ENCODE measurements at places on chromosomes 11 and 22. TPM values are rescaled to one million over a fixed set of nuclear protein-coding genes. Genes with fewer than 3 reads are reported as not detected.

- peak; percentile 34 for DNase-seq
These were observed 2.9 kb downstream of the APOC3 start for GRCh38 chr11:116832350-116833290.

- peak; percentile 79 for DNase-seq
These were observed 10.7 kb downstream of the SMIM38 start for GRCh38 chr11:69166218-69167115.

DNA sequence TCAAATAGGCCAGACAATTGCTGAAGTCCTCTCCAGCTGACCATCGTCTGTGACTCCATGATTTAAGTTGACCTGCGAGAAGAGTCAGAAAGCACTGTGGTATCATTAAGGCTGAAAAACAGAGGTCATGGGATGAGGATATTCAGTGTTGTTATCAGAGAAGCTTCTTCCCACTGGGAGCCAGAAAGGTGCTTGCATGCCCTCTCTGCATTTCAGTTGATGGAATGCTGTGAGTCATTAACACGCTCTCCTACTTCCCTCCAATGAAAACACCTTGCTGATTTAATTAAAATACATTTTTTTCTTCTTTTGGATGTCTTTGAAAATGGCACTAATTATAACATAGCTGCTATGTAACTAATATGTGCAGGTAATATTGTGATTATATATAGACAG is 667.0 kb downstream of the NTM start:
- DNase-seq, result no peak

- DNase-seq, result no peak
These were observed 641 bp downstream of the APOC3 start for GRCh38 chr11:116830184-116830912.

DNA sequence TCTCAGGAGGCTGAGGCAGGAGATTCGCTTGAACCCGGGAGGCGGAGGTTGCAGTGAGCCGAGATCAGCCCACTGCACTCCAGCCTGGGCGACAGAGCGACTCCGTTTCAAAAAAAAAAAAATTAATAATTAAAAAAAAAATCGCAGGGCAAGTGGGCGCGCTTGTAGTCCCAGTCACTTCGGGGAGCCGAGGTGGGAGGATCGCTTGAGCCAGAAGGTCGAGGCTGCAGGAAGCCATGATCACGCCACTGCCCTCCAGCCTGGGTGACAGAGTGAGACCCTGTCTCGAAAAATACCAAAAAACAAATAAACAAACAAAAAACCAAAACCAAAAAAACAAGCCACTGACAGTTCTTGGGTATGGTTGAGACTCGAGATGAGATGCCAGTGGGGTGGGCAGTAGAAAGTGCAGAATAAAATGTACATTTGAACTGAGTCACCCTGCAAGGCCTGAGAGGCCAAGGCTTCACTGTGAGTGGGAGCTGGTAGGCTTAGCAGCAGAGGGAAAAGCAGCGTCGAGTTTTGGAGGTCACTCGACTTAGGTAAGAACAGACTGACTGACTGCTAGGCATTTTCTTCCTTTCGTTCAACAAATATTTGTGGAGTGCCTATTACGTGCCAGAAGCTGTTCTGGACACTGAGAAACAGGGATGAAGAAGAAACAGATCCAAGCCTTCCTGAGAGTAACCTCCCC is 635 bp upstream of the LDHA start:
- no peak for DNase-seq

- DNase-seq, result no peak
These were observed 92.5 kb downstream of the CEP164 start for GRCh38 chr11:117420143-117420485.

DNA sequence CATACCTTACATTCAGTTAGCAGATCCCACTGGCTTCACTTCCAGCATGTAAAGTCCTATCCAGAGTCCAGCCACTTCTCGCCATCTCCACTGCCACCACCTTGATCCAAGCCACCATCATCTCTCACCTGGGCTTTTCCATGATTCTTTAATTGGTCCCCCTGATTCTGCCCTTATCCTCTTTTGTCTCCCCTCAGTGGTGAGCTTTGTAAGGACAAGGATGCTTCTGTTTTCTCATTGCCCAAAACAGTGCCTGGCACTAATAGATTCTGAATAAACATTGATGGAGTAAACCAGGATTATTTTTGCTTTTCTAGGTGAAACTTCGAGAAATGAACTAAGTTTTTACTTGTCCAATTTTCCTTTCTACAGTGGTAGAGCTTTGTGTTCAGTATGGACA is 4.4 kb downstream of the POLA2 start:
- no peak for DNase-seq

- DNase-seq, result peak; percentile 32
These were observed 3.9 kb downstream of the SCGB1D1 start for GRCh38 chr11:62193952-62194351.

DNA sequence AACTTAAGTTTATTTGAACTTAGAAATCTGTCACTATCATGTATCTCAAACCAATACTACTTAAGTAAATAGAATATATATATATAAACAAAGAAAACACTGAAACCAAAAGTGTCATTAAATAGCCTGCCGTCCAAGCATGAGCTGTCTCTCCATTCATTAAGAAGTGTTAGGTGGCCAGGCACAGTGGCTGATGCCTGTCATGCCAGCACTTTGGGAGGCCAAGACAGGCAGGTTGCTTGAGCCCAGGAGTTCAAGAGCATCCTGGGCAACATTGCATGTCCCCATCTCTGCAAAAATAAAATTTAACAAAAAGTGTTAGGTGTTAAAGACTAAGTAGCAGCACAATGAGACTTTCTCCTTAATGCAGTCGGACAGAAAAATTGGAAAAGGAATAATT is 14.0 kb downstream of the CD6 start:
- DNase-seq, result no peak

DNA sequence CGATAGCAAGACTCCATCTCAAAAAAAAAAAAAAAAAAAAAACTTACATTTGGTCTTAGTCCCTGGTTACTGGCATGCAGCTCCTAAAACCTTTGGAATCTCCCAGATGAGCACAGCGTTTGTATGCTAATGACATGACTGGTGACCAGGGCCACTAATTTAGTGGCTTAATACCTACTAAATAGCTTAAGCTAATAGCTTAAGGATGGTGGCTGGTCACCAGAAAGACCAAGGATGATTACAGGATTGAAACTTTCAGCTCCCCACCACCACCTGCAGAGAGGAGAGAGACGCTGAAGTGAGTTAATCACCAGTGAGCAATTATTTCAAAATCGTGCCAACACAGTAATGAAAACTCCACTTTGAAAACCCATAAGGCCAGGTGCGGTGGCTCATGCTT is 37.1 kb downstream of the DENND5A start:
- DNase-seq, result no peak

DNA sequence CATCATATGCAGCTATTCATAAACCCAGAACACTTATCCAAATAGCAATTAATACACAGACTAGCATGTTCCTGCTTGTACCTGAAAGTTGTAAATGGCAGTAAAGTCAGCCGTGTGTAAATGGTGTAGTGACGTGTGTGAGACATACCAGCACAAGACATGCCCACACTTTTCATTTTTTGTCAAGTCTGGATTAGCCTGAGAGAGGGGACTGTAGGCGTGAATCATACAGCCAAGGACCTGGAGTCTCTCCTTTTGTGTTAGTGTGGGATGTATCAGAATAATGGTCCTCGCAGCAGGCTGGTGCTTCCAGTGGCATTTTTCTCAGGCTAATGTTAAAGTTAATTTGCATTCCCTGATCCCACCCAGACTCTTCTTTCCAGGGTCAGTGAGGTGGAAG is 116.8 kb upstream of the BMAL1 start:
- no peak for DNase-seq

- no peak for DNase-seq
These were observed 6.1 kb downstream of the MUC5B start for GRCh38 chr11:1228921-1229451.

DNA sequence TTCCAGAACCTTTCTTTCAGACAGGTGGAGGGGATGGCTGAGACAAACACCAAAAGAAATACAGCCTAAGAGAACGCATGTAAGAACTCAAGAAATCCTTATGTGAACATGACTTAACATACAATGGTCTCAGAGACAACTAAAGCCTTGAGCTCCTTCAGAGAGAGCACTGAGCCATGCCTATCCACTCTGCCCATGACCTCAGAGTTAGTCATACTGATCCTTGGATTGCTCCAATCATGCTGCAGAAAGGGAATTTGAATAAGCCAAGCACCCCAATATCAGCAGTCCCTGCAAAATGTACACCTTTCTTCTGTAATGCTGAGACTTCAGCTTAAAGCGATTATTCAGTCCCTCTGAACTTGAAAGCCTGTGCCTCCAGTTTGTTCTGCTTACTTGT is 43.2 kb upstream of the CHKA start:
- peak; percentile 72 for DNase-seq

- no peak for DNase-seq
These were observed 21.4 kb downstream of the XRRA1 start for GRCh38 chr11:74927496-74927895.

DNA sequence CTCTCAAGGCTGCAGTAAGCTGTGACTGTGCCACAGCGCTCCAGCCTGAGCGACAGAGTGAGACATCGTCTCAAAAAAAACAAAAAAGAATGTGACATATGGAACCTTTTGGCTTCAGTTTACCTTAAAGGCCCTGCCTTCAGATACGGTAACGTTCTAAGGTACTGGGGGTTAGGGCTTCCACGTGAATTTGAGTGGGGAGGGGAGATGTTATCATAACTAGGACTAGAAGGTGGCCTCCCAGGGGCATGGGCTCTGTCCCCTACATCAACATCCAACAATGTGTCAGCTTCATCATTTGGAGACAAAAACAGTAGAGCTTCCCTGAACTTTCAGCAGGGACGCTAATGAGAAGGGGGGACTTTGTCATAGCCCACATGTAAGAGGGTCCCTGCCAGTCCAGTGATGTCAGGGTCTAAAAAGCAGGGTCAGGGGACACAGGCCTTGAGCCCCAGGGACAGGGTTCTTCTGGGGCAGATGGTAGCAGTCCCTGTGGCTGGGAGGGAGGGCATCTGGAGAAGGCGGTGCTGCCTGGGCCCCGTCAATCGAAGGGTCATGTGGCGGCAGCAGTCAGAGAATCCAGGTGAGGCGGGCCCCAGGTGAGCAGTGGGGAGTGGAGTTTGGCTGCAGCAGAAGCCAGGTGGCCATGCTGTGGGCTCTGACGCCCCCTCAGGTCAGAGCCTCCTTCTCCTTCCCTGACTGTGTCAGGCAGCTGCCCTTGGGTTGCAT is 79.8 kb downstream of the BCR start:
- no peak for DNase-seq

- DNase-seq, result no peak
These were observed 33.6 kb downstream of the NEU3 start for GRCh38 chr11:75022296-75022695.

DNA sequence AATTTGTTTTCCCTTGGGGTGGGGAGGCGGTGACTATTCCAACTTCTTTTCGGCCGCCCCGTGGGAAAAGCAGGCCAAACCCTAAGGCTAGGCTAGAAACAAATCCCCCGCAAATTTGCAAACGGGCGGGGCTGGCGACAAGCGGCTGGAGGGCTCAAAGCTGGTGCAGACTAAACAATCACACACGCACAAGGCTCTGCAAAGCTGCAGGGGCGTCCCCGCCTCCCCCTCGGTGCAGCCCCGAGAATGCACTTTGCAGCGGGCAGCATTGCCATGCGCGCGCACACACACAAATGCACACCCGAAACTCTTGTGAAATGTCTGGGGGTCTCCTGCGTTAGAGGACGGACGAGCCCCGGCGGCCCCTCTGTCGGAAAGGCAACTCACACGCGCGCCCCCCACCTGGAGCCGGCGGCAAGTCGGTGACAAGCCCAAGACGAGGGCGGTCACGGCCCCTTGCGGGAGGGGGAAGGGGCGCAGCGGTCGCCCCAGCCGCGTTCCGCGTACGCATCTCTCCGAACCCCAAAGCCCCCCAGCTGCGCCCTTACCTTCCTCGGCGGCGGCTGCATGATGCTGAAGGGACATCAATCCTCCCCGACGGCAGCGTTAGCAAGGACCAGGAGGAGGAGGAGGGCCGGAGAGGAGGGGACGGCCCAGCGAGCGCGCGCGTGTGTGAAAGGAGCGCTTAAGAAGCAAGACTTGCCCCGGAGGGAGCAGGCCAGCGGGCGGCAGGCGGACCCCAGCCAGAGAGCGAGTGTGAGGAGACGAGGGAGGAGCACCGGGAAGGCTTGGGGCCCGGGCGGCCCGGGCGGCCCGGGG is 600 bp downstream of the FCHSD2 start:
- DNase-seq, result peak; percentile 62

DNA sequence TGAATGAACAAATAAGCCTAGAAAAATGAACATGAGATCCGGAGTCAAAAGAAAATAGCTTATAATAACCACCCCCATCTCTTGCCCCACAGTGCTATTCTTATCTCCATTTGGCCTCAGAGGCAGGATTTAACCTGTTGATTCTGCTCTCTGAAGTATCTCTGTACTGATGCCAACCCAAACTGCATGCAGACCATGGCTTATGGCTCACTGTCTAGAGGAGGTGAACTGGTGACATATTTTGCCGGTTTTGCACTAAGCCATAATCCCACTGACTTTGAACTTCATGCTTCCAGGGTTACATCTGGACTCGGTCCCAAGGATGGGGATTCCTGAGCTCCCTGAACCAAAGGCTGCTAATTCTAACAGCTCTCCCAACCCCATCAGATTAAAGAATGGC is 397.1 kb downstream of the TENM4 start:
- DNase-seq, result no peak

- DNase-seq, result no peak
These were observed 23.0 kb upstream of the BARX2 start for GRCh38 chr11:129352676-129353075.

DNA sequence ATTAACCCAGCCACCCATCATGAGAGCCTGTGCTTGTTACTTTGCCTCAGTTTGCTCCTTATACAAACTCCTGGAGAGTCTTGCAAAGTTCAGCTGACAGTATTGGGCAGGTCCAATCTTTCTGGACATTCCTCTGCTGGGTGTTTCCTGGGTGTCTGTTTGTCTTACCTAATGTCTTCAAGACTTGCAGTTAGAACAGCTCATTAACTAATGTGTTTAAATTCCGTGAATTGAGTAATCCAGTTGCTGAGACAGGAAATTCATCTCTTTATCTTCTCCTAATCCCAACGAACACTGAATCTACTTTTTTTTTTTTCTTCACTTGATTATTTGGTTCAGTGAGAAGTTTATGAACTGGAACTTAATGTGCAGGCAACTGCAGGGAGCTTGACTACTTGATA is 20.6 kb downstream of the BCO2 start:
- DNase-seq, result peak; percentile 22

DNA sequence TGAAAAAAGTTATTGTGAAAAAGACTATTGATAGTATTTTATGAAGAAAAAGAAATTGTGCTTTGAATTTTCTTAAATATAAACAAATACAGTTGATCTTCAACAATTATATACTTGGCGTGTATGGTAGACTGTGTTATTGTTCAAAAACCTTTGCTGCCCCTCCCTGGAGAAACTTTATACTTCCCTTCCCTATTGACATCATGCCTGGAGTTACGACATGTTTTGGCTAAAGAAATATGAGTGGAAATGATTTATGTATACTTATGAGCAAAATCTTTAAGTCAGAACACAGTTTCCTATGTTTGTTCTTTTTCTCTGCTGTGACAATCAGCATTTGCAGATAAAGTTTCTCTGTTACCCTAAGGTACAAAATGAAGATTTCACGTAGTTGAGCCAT is 243.8 kb downstream of the TMEM135 start:
- DNase-seq, result peak; percentile 70

The SMTNL1 gene
- not detected for total RNA-seq

The FAM181B gene
- 0.23 TPM for total RNA-seq

The C22orf23 gene
- 0.69 TPM for total RNA-seq

The HORMAD2 gene
- not detected for total RNA-seq

The P2RY6 gene
- total RNA-seq, result 1.6 TPM

The ME3 gene
- total RNA-seq, result 80.8 TPM

The MS4A7 gene
- total RNA-seq, result 2.1 TPM

The KCNC1 gene
- total RNA-seq, result not detected

The GUCY1A2 gene
- not detected for total RNA-seq

The INS gene
- total RNA-seq, result not detected

The GRIK4 gene
- not detected for total RNA-seq

Measured in PC-3 (cell line).